ENCODE measurements at places on chromosomes 16 and 17. TPM values are rescaled to one million over a fixed set of nuclear protein-coding genes. Genes with fewer than 3 reads are reported as not detected.

SPEM1 gene
- not detected for total RNA-seq

NEUROD2 gene
- not detected for total RNA-seq

SREBF1 gene
- 83.5 TPM for total RNA-seq

RFFL gene
- total RNA-seq: 51.1 TPM

RNF222 gene
- total RNA-seq: not detected

CYGB gene
- total RNA-seq: 1.4 TPM

CTRL gene
- total RNA-seq: 1.5 TPM

CLEC18B gene
- total RNA-seq: 0.11 TPM
